Gastrocnemius medialis (tissue), 4 donors: ENCODE measurements at places on chromosomes 16 and 17.

DNA sequence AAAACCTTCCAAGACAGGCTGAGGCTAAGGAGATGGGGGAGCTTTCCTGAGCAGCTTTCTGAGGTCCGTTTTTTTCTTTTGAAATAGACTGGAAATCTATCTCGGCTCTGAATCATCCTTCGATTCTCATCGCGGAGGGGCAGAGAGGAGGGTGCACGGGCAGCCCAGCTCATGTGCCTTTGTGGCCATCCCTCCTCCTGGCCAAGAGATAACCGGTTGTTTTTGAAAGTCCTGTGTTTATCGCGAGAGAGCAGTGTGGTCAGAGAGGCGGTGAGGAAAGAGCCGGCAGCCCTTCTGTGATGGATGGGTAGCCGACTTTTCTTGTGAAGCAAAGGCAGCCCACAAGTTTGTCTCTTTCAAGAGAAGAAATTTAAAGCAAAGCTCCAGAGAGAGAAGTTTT, 191.6 kb downstream of the CCDC182 start:
- H3K36me3 ChIP-seq = no peaks in the 10 kb centered on the region
- DNase-seq = no peak
- H3K27me3 ChIP-seq = no peaks in the 10 kb centered on the region
- no peak overlapping the region for H3K4me3 ChIP-seq
- H3K4me1 ChIP-seq = peaks cover 53% of the 10 kb centered on the region

DNA sequence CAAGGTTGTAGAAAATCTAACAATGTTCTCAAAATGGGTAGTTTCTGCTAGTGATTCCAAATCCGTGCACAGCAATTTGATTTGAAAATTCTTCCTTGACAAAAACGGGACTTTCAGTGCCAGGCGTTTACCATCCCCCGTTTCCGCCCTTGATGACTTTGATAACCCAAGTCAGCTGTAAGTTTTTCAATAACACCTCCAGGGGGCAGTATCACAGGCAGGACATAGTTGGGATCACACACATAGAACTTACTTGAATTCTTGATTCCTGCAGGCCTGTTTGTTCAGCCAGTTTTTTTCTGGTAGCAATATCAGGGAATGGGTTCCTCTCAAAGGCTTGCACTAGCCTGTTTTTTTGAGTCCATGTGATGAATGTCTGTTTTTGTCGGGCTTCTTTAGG, 5.6 kb downstream of the DUXB start:
- no peaks in the 10 kb centered on the region for H3K36me3 ChIP-seq
- no peak overlapping the region for H3K4me3 ChIP-seq
- no peaks in the 10 kb centered on the region for H3K4me1 ChIP-seq
- no peak for DNase-seq

- H3K4me3 ChIP-seq = no peak overlapping the region
- H3K36me3 ChIP-seq = no peaks in the 10 kb centered on the region
- H3K27ac ChIP-seq = no peak overlapping the region
- DNase-seq = peak; percentile 65
- no peaks in the 10 kb centered on the region for H3K27me3 ChIP-seq
Measured at GRCh38 chr16:15704545-15704987, 54.5 kb downstream of the NDE1 start.

- no peak overlapping the region for H3K27ac ChIP-seq
- no peak overlapping the region for H3K4me3 ChIP-seq
- DNase-seq = no peak
- H3K4me1 ChIP-seq = no peaks in the 10 kb centered on the region
Measured at GRCh38 chr16:782258-782657, 5.9 kb downstream of the RPUSD1 start.

GRCh38 chr16:88298181-88298832, 84.5 kb upstream of the ZNF469 start:
- no peaks in the 10 kb centered on the region for H3K4me1 ChIP-seq
- H3K36me3 ChIP-seq = no peaks in the 10 kb centered on the region
- no peak for DNase-seq
- no peak overlapping the region for H3K4me3 ChIP-seq
- H3K27me3 ChIP-seq = peaks cover 17% of the 10 kb centered on the region
- no peak overlapping the region for H3K27ac ChIP-seq

- no peaks in the 10 kb centered on the region for H3K36me3 ChIP-seq
- H3K27me3 ChIP-seq = no peaks in the 10 kb centered on the region
- H3K4me3 ChIP-seq = no peak overlapping the region
- peaks cover 17% of the 10 kb centered on the region for H3K4me1 ChIP-seq
- no peak overlapping the region for H3K27ac ChIP-seq
Measured at GRCh38 chr16:30397776-30398660, 2.8 kb downstream of the ZNF48 start.

GRCh38 chr17:876272-876671, 94.1 kb downstream of the MRM3 start:
- H3K4me1 ChIP-seq = peaks cover 24% of the 10 kb centered on the region
- H3K4me3 ChIP-seq = no peak overlapping the region
- H3K27me3 ChIP-seq = no peaks in the 10 kb centered on the region
- no peak overlapping the region for H3K27ac ChIP-seq

GRCh38 chr16:56332464-56333079, 92.8 kb downstream of the AMFR start:
- DNase-seq = peak; percentile 64
- H3K36me3 ChIP-seq = no peaks in the 10 kb centered on the region
- no peak overlapping the region for H3K27ac ChIP-seq
- H3K27me3 ChIP-seq = no peaks in the 10 kb centered on the region
- H3K4me3 ChIP-seq = no peak overlapping the region

DNA sequence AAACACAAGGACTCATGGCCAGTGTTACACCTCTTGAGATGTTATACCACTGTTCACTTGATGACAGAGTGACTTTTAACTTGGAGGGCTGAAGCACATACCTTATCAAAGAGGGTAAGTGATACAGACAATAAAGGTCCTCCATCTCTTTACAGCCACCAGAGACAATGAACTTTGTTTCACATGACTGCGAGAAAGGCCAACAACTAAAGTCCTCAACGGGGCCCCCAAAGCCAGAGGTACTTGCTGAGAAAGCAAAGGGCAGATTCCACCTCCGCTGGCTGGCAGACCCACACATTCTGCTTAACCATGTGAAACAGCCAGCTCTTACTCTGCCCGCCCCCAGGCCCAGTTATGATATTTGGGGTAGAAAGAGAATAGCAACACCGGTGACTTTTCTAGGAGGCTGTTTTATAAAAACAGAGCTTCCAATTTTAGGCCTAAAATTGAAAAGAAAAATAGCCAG, 21.4 kb downstream of the DCUN1D3 start:
- H3K36me3 ChIP-seq = no peaks in the 10 kb centered on the region
- H3K27me3 ChIP-seq = no peaks in the 10 kb centered on the region
- peaks cover 26% of the 10 kb centered on the region for H3K4me1 ChIP-seq
- DNase-seq = no peak
- H3K4me3 ChIP-seq = no peak overlapping the region

GRCh38 chr16:23650674-23651416, 9.6 kb downstream of the DCTN5 start:
- DNase-seq = no peak
- H3K4me1 ChIP-seq = no peaks in the 10 kb centered on the region
- no peaks in the 10 kb centered on the region for H3K27me3 ChIP-seq
- H3K36me3 ChIP-seq = peaks cover 20% of the 10 kb centered on the region
- no peak overlapping the region for H3K4me3 ChIP-seq
- H3K27ac ChIP-seq = no peak overlapping the region

GRCh38 chr17:8697323-8697741, 47.3 kb downstream of the CCDC42 start:
- no peaks in the 10 kb centered on the region for H3K27me3 ChIP-seq
- DNase-seq = no peak
- H3K4me3 ChIP-seq = no peak overlapping the region
- no peaks in the 10 kb centered on the region for H3K36me3 ChIP-seq

- no peak overlapping the region for H3K4me3 ChIP-seq
- H3K27me3 ChIP-seq = no peaks in the 10 kb centered on the region
- H3K27ac ChIP-seq = no peak overlapping the region
- no peaks in the 10 kb centered on the region for H3K4me1 ChIP-seq
Measured at GRCh38 chr16:57976331-57976796, 5.4 kb upstream of the CNGB1 start.

GRCh38 chr17:30942308-30943079, 20.7 kb downstream of the ADAP2 start:
- no peaks in the 10 kb centered on the region for H3K36me3 ChIP-seq
- H3K27me3 ChIP-seq = no peaks in the 10 kb centered on the region
- no peak for DNase-seq
- no peak overlapping the region for H3K27ac ChIP-seq
- no peaks in the 10 kb centered on the region for H3K4me1 ChIP-seq
- no peak overlapping the region for H3K4me3 ChIP-seq

- H3K4me3 ChIP-seq = no peak overlapping the region
- no peaks in the 10 kb centered on the region for H3K27me3 ChIP-seq
Measured at GRCh38 chr17:263773-264172, 82.3 kb upstream of the DOC2B start.

GRCh38 chr17:77634710-77635109, 323.8 kb upstream of the TNRC6C start:
- no peak for DNase-seq
- no peaks in the 10 kb centered on the region for H3K27me3 ChIP-seq
- no peaks in the 10 kb centered on the region for H3K4me1 ChIP-seq
- no peak overlapping the region for H3K4me3 ChIP-seq

DNA sequence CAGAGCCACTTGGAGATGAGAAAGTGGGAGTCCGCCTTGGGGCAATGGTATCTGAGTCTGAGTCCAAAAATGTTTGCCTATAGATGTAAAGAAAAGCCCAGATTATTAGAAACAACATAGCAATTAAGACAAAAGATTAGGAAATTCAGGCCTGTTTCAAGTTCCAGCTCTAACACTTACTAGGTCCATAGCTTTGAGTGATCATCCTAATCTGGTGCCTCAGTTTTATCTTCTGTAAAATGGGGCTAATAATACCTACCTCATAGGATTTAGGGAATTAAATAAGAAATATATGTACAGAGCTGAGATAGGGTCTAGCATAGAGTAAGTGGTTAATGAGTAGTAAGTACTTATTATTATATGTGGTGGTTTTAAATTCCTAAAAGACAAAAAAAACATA, 58.6 kb upstream of the NLK start:
- H3K4me3 ChIP-seq = no peak overlapping the region
- no peak overlapping the region for H3K27ac ChIP-seq
- no peaks in the 10 kb centered on the region for H3K36me3 ChIP-seq
- H3K27me3 ChIP-seq = no peaks in the 10 kb centered on the region
- H3K4me1 ChIP-seq = no peaks in the 10 kb centered on the region

DNA sequence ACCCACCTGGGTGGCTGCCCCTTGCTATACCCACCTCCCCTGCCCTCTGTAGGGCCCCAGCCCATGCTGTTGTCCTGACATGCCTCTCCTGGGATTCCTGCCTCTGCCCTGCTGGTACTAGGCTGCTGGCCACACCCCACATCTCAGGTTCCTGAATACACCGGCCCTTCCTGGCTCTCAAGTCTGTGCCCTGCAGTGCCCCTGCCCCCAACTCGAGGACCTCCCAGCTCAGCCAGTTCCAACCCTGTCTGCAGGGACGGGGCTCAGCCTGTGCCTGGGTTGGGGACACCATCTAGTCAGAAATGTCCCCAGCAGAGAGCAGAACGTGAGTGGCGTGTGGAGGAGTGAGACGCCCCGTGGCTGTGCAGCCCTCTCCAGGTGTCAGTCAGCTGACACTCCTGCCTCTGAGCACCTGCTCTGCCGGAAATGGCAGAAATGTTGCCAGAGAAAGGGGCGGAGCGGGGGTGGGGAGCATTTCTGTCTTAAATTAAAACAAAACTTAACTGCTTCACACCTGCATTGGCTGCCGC, 28.7 kb downstream of the ACSF3 start:
- DNase-seq = no peak
- peaks cover 53% of the 10 kb centered on the region for H3K36me3 ChIP-seq
- no peak overlapping the region for H3K27ac ChIP-seq
- no peaks in the 10 kb centered on the region for H3K4me1 ChIP-seq
- H3K4me3 ChIP-seq = no peak overlapping the region

- no peak overlapping the region for H3K27ac ChIP-seq
- no peak for DNase-seq
- H3K36me3 ChIP-seq = no peaks in the 10 kb centered on the region
Measured at GRCh38 chr17:58648236-58648635, 43.6 kb downstream of the TEX14 start.

DNA sequence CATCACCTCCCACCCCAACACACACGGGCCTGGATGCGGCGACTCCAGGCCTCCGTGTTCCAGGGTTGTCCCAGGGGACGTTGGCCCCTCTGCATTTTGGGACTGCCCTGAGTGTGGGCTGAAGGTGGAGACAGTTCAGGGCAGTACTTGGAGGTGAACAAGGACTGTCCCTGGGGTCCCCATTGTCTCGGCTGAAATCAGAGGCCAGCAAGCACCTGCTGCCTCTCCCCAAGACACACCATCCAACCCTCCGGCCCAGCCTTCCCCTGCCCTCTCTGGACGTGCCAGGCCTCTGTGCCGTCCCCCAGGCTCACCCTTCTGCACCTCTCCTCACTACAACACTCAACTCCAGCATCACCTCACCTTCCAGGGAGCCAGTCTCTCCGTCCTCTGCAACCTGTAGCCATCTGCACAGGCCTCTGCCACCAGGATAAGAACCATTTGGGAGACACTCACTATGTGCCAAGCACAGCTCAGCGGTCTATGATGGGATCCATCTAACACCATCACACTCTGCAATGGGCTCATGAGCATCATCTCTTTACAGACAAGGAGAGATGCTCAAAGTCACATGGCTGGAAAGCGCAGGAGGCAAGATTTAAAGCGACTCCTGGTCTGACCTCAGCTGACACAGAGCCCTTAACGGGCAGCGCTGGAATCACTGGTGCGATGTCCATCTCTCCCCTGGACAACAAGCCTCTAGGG, 104.5 kb upstream of the SEC14L1 start:
- DNase-seq = no peak
- H3K27ac ChIP-seq = no peak overlapping the region
- no peaks in the 10 kb centered on the region for H3K4me1 ChIP-seq
- no peak overlapping the region for H3K4me3 ChIP-seq
- no peaks in the 10 kb centered on the region for H3K36me3 ChIP-seq

GRCh38 chr17:51661403-51661802, 401.1 kb downstream of the UTP18 start:
- DNase-seq = no peak
- peaks cover 13% of the 10 kb centered on the region for H3K4me1 ChIP-seq
- H3K36me3 ChIP-seq = no peaks in the 10 kb centered on the region
- no peak overlapping the region for H3K27ac ChIP-seq

DNA sequence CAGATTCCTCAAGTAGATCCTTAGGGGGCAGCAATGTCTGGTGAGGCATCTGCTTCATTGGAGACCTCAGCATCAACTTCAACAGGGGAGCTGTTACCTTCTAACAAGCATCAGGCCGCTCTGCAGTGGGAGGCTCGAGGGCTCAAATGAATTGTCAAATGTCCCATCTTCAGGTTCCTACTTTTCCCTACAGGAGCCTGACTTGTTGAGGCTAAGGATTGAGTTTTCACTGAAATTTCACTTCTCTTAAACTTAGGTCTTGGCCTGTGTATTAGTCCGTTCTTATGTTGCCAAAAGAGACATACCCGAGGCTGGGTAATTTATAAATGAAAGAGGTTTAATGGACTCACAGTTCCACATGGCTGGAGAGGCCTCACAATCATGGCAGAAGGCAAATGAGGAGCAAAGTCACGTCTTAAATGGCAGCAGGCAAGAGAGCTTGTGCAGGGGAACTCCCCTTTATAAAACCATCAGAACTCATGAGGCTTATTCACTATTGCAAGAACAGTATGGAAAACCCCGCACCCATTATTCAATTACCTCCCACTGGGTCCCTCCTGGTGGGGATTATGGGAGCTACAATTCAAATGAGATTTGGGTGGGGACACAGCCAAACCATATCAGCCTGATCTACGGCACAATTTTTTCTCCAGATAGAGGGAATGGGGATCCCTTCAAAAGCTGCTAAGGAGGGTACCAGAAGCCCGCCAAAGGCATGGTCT, 5.1 kb upstream of the CD300LD start:
- no peak overlapping the region for H3K4me3 ChIP-seq
- H3K36me3 ChIP-seq = no peaks in the 10 kb centered on the region
- H3K27me3 ChIP-seq = peaks cover 3% of the 10 kb centered on the region
- DNase-seq = no peak
